ENCODE measurements at places on chromosomes 3 and 15.
A peak's percentile ranks its signal among the peaks of the same experiment; 100 is the strongest.

GRCh38 chr3:131261104-131261503 lies 120.5 kb upstream of the NUDT16 start:
- DNase-seq, result no peak

GRCh38 chr15:90982135-90982534 lies 12.2 kb downstream of the PRC1 start:
- no peak for DNase-seq

- DNase-seq, result no peak
Observed at GRCh38 chr15:98580572-98580971, 67.8 kb upstream of the IGF1R start.

- no peak for DNase-seq
Observed at GRCh38 chr15:83445643-83446042, 1.5 kb upstream of the SH3GL3 start.

DNA sequence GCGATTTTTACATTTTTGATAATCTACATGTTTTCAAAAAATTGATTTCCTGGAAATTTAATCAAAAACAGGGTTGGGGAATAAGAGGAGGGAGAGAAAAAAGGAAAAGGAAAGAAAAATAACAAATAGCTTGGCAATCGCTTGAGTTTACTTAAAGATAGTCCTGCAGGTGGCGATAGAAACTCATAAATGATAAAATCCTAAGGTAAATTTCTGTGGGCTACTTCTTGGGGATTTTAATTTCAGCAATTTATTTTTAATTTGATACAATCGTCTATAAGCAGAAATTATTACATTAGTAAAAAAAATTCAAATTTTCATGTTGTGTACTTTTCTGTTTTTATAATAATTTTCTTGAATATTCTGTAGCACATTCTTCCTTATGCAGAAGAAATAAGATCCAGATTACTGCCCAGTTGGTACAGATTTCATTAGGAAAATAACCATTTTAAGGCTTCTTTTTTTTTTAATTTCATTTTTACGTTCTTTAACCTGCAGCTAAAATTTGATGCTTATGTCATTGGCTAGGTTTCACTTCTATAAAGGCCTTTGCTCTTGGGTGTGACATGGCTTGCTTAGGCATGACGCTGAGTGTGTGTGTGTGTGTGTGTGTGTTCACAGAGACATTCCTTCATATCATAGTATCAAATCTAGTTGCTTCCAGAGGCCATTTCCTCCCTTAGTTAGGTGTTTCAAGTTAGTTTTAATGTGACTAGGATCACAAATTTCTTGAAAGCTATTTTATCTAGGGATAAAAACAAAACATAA lies 181.8 kb downstream of the MCTP2 start:
- DNase-seq, result peak; percentile 73

DNA sequence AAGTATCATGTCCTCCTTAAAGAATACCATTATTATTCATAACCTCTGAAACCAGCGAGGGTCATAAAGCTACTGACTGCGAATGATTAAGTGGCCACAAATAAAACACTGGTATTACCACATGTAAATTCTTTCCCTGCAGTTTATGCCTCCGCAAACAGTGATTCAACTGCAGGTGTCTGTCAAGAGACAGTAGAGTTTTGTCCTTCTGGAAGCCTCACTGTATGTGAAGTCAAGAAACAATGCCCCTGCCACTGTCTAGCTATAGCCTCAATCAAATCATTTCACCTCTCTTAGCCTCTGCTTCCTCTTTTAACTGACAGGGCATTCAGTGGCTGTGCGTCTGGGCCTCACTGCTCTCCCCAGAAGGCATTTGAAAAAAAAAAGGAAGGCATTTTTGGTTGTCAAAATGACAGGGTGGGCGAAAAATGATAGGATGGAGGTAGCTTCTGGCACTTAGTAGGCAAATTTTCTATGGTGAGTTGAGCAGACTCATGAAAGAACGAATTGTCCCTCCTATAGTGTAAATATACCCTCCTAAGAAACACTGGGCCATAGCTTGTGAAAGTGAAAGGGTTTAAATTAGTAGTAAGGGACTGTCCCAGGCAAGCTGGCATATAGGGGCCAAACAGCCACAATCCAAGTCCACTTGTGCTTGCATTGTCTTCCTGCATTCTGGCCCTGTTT lies 66.7 kb downstream of the FILIP1L start:
- DNase-seq, result no peak

DNA sequence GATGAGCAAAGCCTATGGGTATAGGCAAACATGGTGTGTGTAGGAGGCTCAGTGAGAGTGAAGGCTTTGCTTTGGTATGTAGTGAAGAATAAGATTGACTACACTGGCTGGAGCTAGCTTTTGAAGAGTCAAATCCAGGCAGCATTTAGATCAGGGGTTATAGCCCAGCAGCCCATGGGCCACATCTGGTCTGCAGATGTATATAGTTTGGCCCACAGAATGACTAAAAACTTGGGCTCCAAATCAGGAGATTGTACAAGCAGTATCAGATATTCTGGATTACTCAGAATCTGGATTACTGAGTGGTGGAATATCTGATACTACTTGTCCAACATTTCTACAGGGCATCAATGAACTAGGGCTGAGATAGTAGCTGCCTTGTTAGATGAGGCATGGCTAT lies 92.9 kb upstream of the FGF7 start:
- DNase-seq, result no peak

- DNase-seq, result no peak
Observed at GRCh38 chr15:85007741-85008397, 26.2 kb downstream of the PDE8A start.

GRCh38 chr3:14862303-14862660 lies 43.5 kb downstream of the FGD5 start:
- DNase-seq, result no peak

GRCh38 chr15:100802421-100803170 lies 77.0 kb upstream of the ALDH1A3 start:
- no peak for DNase-seq

DNA sequence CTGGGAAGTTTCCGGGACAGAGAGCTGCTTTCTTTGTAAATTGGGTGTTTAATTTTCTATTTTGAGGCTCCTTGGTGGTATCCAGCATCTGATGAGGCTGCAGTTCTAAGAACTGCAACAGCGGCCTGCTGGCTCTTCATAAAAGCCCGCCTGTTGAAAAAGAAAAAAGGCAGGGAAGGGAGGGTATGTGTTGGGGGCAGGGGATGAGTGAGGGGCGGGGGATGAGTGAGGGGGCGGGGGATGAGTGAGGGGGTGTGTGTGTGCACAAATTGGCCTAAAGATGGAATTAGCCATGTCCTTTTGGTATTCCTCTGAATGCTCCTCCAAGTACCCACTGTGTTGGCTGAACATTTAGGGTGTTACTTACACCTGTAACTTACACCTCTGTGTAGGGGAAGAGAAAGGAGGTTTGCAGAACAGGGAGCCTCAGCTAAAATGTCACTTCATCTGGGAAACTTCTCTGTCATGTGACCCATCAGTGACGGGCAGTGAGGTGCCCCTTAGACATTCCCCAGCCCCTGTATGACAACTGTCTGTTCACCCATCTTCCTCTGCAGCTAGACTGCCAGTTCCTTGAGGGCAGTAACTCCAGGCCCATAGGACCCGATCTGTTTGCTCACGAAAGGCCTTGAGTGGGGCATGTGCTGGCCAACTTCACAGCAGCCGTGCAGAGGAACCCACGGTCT lies 57.6 kb downstream of the LRIG1 start:
- DNase-seq, result no peak

GRCh38 chr15:35376707-35377106 lies 169.3 kb downstream of the DPH6 start:
- no peak for DNase-seq

GRCh38 chr3:43858294-43858701 lies 167.6 kb downstream of the ABHD5 start:
- no peak for DNase-seq

GRCh38 chr15:68369931-68370767 lies 61.8 kb downstream of the ITGA11 start:
- no peak for DNase-seq

GRCh38 chr3:55330355-55330754 lies 156.8 kb downstream of the WNT5A start:
- no peak for DNase-seq

GRCh38 chr15:89665449-89666181 lies 10.3 kb upstream of the KIF7 start:
- peak; percentile 33 for DNase-seq

DNA sequence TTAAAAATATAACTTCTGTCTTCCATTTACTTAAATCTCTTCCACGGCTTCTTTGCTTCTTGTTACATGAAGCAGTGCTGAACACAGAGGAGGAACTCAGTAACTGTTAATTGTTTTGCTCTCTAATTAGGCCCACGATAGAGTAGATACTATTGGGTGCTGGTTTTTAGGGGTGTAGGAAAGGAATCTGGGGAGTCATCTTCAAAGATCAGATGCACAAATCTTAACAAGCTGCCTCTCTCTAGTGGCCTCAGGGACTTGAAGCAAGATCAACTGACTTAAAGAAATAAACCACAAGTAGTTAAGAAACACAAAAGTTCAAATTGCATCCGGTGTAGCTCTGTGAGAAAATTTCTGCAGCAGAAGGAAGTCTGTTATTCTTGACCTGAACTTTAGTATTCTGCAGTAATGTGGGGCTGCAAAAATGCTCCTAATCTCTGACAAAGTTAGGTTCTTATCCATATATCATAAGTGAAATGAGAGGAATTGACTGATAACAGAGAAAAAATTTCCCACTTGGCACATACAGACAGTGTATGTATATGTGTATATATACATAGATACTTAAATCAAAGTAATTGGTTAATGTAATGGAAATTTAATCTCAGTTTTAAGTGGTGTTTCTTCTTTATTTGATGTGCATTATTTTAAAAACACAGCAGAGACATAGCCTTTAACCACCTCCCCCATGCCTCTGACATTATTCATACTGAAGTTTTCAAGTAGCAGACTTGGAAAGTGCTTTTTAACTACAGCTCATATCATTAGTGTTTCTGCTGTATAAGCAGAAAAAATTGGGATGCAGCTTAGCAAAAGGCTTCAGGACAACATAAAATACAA lies 51.8 kb downstream of the CHST2 start:
- no peak for DNase-seq

GRCh38 chr3:114600571-114600970 lies 306.7 kb downstream of the TIGIT start:
- DNase-seq, result no peak

GRCh38 chr15:67145710-67146109 lies 80.3 kb downstream of the SMAD3 start:
- no peak for DNase-seq

GRCh38 chr15:44554934-44555723 lies 18.2 kb downstream of the EIF3J start:
- DNase-seq, result no peak

GRCh38 chr3:132554437-132554836 lies 42.6 kb upstream of the ACKR4 start:
- DNase-seq, result peak; percentile 82

GRCh38 chr3:42301446-42302175 lies 35.6 kb upstream of the CCK start:
- DNase-seq, result no peak

DNA sequence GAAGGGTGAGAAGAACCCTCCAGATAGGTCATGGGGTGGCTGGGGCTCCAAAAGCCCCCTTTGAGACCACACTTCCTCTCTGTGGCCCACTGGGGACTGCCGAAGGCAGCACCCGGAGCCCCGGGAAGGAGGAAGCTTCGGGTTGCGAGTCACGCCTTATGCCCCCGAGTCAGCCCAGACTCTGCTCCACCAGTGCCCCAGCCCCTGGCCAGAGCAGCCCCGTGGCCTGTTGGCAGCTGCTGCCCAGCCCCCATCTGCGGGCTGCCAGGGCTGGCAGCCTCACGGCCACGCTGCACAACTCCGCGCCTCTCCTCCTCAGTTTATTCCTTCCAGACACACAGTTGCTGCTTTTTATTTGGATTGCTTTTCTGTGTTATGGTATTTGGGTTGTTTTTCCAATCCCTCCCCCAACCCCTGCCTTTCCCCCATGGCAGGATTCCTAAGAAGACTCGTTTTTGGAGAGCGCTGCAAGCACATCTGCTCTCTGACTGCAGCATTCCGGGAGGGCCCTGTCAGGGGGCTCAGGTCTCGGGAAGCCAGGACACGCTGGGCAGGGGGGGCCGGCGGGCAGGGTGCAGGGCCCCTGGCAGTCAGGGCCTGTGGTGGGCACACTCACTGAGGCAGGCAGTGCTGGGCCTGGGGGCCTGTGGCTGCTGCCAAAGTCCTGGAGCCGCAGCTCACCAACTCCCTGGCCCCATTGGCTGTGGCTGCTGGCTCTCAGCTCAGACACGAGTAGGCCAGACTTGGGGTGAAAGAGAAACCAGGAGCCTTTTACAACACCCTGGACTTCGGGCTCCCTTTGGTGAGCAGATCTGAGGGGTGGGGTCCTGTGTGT lies 20.2 kb downstream of the MAGEF1 start:
- no peak for DNase-seq

- no peak for DNase-seq
Observed at GRCh38 chr15:60795471-60795870, 316.5 kb upstream of the ICE2 start.

GRCh38 chr3:130820976-130821375 lies 72.9 kb upstream of the ATP2C1 start:
- DNase-seq, result no peak

DNA sequence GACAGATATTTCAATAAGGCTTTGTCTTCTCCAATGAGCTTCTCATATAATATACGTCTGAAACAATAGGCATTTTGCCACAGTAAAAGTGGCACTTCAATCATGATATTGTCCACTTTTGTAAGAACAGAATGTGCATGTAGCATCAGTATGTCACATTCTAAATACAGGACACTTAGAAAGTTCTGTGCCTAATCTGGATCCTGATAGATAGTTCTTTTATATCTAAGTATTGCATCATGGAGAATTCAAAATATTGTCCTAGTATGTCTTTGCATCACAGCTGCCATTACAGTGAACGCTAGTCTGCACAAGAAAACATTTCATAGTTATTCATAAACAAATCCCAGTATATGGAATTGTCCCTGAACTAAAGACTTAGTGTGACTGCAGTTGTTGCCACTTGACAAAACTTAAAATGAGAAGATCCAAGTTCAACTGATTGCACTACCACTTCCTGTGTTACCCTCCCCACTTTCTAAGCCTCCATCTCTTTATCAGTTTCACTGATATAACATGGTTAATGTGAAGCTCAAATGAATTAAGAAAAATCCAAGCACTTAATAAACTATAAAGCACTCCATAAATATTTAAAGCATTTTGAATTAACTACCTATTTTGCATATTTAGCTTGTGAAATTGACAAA lies 19.6 kb downstream of the LRRFIP2 start:
- DNase-seq, result no peak

GRCh38 chr3:140416666-140417065 lies 261.2 kb upstream of the TRIM42 start:
- DNase-seq, result no peak

GRCh38 chr3:59978979-59979378 lies 929.2 kb upstream of the CFAP20DC start:
- DNase-seq, result no peak

GRCh38 chr15:50168783-50169411 lies 13.1 kb upstream of the SLC27A2 start:
- DNase-seq, result no peak

GRCh38 chr3:9013782-9014563 lies 50.7 kb upstream of the RAD18 start:
- no peak for DNase-seq

DNA sequence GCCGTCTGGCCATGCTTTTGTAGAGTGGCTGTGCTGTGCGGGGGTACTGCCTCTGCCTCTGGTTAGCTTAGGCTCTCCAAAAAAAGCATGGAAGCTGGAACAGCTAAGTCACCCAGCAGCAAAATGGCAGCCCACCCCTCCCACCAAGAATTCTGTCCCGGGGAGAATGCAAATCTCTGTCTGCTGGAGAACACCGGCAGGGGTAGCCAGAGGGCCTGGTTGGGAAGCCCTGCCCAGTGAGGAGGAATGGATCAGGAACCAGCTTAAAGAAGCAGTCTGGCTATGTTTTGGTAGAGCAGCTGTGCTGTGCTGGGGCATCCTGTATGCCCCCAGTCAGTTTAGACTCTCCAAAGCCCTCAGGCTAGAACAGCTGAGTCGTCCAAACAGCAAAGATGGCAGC lies 56.2 kb upstream of the PTPRG start:
- DNase-seq, result no peak

Measured in COR-L47 (cell line).